ENCODE measurements at places on chromosomes 4 and X.

DNA sequence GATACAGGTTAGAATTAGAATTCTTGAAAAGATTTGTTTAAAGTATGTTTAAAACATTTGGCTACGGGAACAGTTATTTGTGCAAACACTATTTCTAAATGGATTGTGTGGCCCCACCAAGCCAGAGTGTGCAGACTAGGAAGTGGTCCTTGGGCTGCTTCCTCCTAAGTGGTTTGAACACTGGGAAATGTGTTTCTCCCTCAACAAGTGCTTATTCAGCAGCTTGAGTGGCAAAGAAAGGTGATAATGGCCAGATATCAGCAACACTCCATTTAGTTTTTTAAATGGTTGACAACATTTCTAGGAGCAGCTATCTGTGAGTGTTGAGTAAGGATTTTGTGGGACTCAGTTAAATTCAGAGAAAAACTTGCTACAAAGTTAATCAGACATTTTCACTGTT is 141.4 kb upstream of the LNX1 start:
- no peak for DNase-seq

- no peak for DNase-seq
These were observed 30.6 kb downstream of the TACC3 start for GRCh38 chr4:1751919-1752283.

DNA sequence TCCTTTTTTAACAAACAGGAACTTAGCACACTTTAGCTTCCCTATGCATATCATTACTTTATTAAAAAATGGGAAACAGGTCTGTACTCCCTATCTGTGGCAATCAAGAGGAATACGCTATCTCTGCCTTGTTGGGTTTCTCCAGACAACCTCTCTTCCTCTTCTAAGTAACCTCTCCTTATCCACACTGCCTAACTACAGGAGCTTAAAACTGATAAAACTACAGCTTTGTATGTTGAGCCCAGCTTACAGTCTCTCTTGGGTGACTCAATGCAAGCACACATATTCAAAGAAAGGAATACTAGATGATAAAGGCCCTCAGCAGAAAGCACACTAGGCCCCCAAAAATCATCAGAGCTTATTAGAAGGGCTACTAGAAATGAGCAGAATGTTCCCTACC is 8.9 kb downstream of the NUP62CL start:
- no peak for DNase-seq

DNA sequence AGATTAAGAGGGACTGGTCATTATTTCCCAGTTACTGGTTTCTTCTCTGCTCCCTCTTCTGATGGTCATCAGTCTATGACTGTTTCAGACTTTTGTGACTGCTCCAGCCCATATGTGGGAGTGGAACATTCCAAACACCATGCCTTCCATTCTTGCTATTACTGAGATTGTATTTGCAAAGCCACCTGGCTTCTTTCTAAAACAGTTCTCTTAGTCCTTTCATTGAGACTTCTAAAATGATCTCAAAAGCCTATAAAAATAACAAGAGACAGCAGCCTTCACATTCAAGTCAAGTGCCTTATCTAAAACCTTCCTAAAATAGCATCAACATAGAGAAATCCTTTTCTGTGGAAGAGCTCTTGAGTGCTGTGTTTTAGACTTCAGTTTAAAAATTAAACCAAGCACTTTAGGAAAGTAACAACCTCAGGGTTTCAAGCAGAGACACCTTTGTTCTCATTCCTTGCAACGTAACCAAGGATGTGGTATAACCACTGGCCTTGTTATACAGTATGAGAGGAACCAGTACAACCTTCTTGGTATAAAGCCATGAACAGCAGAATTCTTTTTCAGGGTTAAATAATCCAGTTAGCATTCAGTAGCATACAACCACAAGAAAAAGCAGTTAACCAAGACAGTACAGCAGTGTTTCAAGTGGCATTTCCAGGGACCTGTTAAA is 97.1 kb downstream of the NFKB1 start:
- no peak for DNase-seq

GRCh38 chr4:137597752-137598430 is 65.6 kb upstream of the PCDH18 start:
- no peak for DNase-seq

DNA sequence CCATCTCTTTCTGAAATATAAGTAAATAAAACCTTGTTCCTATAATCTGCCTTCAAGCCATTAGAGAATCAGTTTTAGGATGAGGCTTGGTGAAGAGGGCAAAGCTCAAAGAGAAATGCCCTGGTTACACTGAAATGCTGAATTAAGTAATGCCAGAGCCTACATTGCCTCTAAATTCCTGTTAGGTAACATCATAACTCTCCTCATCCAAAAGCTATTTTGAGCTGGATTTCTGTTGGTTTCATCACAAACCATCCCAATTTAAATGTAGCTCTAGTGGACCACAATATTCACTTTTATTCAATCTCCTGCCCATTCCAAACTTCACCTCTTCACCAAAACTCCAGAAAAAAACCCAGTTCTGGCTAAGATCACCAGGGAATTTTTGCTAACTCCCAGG is 1319.7 kb upstream of the TENM3 start:
- no peak for DNase-seq

- no peak for DNase-seq
These were observed 60.6 kb downstream of the GSPT2 start for GRCh38 chrX:51803833-51804232.

- DNase-seq = no peak
These were observed 10.0 kb upstream of the ADD1 start for GRCh38 chr4:2833671-2834000.

- DNase-seq = no peak
These were observed 40.5 kb upstream of the RAPGEF2 start for GRCh38 chr4:159062381-159062780.

DNA sequence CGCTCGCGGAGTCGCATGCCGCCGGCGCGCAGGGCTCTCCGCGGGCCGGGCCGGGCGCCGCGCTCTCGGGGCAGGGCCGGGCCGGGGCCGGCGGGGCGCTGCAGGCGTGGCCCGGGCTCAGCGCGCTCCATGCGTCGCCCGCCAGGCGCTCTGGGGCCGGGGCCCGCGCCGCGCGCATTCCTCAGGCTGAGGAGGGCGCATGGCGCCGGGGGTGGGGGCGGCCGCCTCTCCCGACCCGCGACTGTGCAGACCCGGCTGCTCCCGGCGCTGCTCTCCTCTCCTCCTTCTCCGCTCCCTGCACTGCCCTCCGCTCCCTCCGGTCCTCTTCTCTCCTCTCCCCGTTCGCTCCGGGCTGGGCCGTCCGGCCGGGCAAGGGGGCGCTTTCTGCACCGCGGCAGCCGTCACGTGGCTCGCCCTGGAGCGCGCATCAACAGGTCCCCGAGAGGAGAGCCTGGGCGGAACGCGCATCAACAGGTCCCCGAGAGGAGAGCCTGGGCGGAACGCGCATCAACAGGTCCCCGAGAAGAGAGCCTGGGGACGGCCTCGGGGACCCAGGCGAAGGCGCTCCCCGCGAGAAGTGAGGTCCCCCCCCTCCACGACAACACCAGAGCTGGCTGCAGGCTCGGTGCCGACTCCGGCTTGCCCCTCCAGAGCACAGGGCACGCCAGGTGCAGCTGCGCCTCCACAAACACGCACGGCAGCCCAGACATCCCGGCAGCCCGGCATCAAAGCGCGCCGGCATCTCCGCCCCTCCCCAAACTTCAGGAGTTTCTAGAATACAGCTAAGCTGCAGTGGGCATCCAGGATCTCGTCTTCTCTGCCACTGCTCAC is 12.9 kb downstream of the PPP2R3B start:
- peak; percentile 44 for DNase-seq

- no peak for DNase-seq
These were observed 208.6 kb downstream of the SPOCK3 start for GRCh38 chr4:167025670-167026069.

DNA sequence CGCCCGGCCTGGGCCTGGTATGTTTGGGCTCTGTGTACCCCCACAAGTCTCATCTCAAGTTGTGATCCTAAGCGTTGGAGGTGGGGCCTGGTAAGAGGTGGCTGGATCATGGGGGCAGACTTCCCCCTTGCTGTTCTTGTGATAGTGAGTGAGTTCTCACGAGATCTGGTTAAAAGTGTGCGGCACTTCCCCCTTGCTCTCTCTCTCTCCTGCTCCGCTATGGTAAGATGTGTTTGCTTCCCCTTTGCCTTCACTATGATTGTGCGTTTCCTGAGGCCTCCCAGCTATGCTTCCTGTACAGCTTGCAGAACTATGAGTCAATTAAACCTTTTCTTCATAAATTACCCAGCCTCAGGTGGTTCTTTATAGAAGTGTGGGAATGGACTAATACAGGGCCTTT is 53.0 kb downstream of the CHST7 start:
- peak; percentile 22 for DNase-seq

DNA sequence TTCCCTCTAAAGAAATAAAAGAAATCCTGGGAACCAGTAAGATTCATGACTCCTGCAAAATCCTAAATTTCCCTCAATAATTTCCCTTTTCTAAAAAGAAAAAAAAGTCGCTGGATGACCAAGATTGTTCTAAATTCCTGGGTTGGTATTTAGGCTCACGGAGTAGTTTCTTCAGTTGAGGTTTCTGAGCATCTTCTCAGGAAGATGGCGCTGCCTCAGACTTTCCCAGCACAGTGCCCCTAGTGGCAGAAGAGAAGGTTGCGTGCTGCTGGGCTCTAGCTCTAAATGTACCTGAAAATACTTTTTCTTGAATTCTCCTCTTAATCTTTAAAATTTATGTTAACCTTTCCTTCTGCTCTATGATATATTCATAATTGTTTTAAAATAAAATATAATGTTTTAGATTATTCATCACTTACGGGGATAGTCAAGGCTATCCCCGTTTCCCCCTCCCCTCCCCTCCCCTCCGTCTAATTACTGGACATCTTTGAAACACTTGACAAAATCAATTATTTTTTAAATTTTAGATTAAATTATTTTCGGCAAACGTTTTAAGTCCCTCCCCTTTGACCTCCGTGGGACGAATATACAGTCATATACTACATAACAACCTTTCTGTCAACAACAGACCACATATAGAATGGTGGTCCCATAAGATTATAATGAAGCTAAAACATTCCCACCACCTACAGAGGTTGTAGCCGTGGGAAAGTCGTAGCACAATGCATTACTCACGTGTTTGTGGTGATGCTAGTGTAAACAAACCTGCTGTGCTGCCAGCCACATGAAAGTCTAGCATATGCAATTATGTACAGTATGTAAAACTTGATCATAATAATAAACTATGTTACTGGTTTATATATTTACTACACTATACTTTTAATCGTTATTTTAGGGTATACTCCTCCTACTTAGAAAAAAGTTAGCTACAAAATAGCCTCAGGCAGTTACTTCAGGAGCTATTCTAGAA is 41.0 kb upstream of the GATB start:
- peak; percentile 75 for DNase-seq

GRCh38 chrX:16903274-16904022 is 33.3 kb upstream of the RBBP7 start:
- DNase-seq = no peak

DNA sequence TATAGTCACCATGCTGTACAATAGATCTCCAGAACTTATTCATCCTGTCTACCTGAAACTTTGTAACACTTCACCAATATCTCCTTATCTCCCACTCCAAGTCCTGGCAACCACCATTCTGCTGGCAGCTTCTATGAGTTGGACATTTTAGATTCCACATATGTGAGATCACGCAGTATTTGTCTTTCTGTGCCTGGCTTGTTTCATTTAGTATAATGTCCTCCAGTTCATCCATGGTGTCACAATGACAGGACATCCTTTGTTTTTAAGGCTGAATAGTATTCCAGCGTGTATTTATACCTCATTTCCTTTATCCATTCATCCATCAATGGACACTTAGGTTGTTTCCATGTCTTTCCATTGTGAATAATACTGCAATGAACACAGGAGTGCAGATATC is 198.7 kb downstream of the QDPR start:
- DNase-seq = no peak

- DNase-seq = no peak
These were observed 854.4 kb upstream of the AGA start for GRCh38 chr4:178296669-178297068.

GRCh38 chr4:165457793-165458192 is 79.0 kb downstream of the CPE start:
- no peak for DNase-seq

GRCh38 chr4:122423246-122423645 is 33.3 kb downstream of the IL2 start:
- DNase-seq = no peak
